Fibroblast of pulmonary artery (primary cell): ENCODE measurements at places on chromosomes 7 and 10.
A peak's percentile ranks its signal among the peaks of the same experiment; 100 is the strongest.

GRCh38 chr7:12549106-12549505 is 21.4 kb upstream of the SCIN start:
- DNase-seq: peak; percentile 5

DNA sequence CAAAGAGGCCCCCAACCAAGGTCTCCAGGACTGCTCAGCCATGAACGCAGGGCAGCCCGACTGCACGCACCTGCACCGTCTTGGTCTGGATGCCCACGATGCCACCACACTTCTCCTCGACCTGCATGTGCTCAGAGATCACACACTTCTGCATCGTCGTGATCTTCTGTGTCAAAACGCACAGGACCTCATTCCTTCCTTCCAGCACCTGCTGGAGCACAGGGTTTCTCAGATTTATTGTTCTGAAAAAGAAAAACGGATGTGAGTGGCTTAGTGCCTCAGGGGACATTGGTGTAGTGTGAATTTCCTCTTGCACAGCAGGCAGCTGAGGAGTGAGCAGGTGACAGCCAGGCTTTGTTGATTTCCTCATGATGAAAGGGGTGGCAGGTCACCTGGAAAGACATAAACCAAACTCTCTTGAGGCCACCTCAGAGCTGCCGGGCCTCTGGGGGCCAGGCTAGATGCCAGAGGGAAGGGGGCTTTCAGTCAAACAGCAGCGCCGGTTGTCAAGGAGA is 38.2 kb downstream of the GSDME start:
- DNase-seq: no peak

- peak; percentile 23 for DNase-seq
Observed at GRCh38 chr7:3649678-3650440, 348.8 kb downstream of the SDK1 start.

GRCh38 chr7:92158660-92159575 is 20.0 kb downstream of the LRRD1 start:
- DNase-seq: peak; percentile 84

GRCh38 chr10:6838118-6838517 is 258.0 kb upstream of the PRKCQ start:
- DNase-seq: no peak

- DNase-seq: no peak
Observed at GRCh38 chr10:129277084-129277483, 190.0 kb upstream of the MGMT start.

DNA sequence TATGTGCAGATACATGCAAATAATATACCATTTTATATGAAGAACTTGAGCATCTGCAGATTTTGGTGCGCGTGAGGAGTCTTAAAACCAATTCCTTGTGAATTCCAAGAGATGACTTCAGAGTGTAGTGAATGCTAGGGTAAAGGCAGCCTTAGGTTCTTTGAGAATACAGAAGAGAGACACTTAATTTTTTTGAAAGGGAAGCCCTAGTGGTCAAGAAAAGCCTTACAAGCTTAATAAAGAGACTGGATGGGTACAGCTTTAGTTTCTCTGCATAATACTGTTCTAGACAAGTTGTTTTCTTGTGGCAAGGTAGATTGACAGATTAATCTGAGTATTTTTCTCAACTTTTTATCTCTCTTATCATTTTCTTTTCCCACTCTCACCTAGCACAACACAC is 636.5 kb downstream of the DNAJB9 start:
- no peak for DNase-seq

DNA sequence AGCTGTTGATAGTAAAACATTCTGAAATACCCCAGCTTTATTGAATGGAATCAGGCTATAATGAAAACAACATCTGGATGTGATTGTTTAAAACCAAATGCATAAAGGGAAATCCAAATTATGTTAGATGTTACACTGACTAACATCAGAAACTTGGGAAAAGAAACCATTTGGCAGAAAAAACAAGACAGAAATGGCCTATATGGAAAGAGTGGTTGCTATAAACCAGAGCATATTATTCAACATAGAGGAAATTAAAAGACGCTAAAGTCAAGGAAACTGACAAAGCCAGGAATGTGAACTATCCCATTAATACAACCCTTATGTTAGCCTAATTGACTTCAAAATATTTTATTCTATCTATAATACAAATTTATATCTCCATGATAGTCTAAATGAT is 53.0 kb upstream of the CABCOCO1 start:
- no peak for DNase-seq

GRCh38 chr7:29839302-29839701 is 33.0 kb downstream of the WIPF3 start:
- peak; percentile 59 for DNase-seq

GRCh38 chr7:116731023-116731395 is 59.0 kb downstream of the MET start:
- DNase-seq: no peak

- no peak for DNase-seq
Observed at GRCh38 chr7:155512246-155512887, 34.0 kb downstream of the CNPY1 start.

DNA sequence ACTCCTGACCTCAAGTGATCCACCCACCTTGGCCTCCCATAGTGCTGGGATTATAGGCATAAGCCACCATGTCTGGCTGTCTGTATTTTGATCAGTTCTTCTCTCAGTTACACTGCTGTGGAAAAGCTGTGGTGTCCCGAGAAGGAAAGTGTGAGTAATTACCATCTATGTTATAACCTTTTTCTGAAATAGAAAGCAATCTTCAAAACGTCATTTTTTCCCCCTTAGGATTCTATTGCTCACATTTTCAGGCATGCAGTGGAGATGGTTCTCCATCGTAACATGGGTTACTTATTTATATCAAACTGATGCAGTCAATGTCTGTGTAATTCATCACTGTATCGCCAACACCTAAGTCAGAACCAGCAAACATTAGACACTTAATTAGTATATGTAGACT is 103.5 kb upstream of the FAM3C start:
- DNase-seq: no peak

- no peak for DNase-seq
Observed at GRCh38 chr7:137164251-137164650, 179.3 kb downstream of the PTN start.

DNA sequence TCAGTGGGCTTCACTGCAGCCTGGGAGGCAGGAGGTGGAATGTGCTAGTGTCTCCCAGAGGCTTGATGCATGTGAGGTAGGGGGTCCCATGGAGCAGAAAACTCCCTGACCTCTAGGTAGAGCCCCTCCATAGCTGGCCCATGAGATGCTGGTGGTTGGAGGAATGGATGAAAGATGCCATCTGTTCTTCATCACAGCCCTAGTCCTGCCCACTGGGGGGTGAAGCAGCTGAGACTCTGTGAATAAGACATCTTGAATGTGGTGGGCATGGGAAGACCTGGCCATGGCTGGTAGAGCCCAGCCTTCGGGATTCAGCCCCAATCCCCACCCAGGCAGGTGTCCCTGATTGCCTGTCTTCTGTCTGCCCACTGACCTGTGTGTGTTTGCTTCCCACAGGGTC is 92.5 kb downstream of the COL13A1 start:
- DNase-seq: no peak

GRCh38 chr10:118979661-118980060 is 49.9 kb upstream of the NANOS1 start:
- no peak for DNase-seq

GRCh38 chr10:75974080-75974479 is 542.7 kb downstream of the LRMDA start:
- no peak for DNase-seq

DNA sequence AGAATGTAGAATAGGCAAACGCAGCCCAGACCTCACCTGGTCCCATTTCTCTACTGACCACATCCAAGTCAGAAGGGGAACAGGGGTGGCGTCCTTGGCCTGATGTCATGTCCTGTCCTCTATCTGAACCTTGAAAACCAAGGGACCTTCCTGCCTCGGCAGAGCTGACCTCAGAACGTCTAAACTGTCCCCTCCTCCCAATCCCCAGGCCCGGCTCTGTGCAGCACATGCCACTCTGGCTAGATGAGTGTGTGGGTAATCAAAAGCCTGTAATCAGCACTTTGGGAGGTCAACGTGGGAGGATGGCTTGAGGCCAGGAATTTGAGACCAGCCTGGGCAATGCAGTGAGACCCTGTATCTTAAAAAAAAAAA is 46.5 kb upstream of the ZNF479 start:
- DNase-seq: no peak

GRCh38 chr10:24448351-24448999 is 239.5 kb downstream of the KIAA1217 start:
- DNase-seq: no peak

DNA sequence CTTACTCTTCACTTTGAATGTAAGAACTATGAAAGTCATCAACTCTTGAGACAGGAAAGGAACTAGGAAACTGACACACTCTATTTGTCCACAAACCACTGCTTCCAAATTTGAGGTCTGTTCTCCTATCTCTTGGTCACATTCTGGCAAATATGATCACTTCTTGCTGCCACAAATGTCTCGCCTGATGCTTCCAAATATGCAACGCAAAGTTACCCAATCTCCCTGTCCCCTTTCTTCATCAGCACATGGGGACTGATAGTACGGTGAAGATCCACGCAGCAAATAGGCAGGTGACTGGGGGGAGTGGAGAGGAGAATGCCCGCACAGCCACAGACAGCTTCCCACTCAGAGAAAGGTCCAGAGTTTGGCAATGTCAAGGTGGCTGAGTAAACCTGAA is 92.6 kb upstream of the TCF7L2 start:
- DNase-seq: no peak

- DNase-seq: no peak
Observed at GRCh38 chr10:54904833-54905232, 103.8 kb upstream of the PCDH15 start.

GRCh38 chr10:278707-279106 is 143.5 kb downstream of the ZMYND11 start:
- no peak for DNase-seq

DNA sequence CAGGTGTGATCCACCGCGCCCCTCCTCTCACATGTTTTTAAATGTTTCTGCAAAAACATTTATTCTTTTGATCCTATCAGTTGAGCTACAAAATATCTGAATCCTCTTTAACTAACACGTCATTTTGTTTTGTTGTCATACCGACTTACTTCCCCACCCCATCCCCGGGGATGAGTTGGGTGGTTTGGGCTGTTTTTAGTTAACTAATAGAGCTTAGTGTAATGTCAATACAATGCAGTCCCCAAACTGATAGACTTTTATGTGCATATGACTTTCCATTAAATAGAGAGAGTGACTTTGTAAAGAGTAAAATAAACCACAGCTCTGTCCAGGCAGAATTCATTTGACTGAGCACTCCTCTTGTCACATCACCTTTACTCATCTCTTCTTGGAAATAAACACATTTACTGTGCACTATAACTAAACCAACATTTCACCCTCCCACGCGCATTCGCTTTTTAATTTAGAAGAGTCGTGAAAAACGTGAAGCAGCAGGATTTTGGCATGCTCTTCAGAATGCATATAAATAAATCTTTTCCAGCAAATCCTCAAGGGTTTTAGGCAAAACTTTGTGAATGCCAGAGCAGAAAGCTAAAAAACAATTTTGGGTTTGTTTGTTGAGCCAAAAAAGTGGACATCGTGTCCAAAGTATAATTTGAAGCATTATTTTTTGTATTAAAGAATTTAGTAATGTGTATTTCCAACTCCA is 187.4 kb upstream of the MGMT start:
- no peak for DNase-seq

DNA sequence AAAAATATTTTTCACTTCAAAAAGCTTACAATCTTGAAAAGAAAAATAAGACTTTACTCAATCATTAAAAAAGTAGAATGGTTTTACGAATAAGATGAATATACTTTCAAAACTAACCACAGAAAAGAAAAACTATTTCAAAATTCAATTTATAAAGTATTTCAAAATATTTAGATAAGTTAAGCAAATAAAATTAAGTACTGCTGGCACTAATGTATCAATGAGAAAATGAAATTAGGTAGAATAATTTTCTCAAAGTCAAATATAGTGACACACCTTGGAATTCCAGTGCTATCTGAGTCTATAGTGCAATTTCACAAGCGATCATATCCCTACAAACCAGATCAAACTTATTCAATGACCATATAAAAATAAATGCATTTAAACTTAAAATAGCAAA is 109.8 kb upstream of the SEMA3A start:
- DNase-seq: no peak
